ENCODE measurements at places on chromosomes 3 and 15. TPM values are rescaled to one million over a fixed set of nuclear protein-coding genes. Genes with fewer than 3 reads are reported as not detected.

- no peak for DNase-seq
Observed at GRCh38 chr3:155697542-155697941, 47.3 kb downstream of the PLCH1 start.

GRCh38 chr3:119187266-119187665 lies 13.9 kb downstream of the UPK1B start:
- DNase-seq, result no peak

- DNase-seq, result no peak
Observed at GRCh38 chr3:196141052-196141865, 59.4 kb upstream of the TFRC start.

GRCh38 chr15:63354821-63355650 lies 26.6 kb downstream of the CA12 start:
- no peak for DNase-seq

- DNase-seq, result no peak
Observed at GRCh38 chr3:63998852-63999754, 24.2 kb downstream of the PSMD6 start.

DNA sequence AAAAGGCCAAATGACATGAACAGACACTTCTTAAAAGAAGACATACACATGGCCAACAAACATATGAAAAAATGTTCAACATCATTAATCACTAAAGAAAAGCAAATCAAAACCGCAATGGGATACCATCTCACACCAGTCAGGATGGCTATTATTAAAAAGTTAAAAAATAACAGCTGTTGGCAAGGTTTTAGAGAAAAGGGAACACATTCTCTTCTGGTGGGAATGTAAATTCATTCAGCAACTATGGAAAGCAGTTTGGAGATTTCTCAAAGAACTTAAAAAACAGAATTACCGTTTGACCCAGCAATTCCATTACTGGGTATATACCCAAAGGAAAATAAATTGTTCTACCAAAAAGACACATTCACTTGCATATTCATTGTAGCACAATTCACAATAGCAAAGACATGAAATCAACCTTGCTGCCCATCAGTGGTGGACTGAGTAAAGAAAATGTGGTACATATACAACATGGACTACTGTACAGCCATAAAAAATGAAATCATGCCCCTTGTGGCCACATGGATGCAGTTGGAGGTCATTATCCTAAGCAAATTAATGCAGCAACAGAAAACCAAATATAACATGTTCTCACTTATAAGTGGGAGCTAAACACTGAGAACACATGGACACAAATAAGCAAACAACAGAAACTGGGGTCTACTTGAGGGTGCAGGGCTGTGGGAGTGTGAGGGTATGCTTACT lies 190.7 kb upstream of the MCTP2 start:
- no peak for DNase-seq

- no peak for DNase-seq
Observed at GRCh38 chr3:84959470-84960271, 882 bp downstream of the CADM2 start.

DNA sequence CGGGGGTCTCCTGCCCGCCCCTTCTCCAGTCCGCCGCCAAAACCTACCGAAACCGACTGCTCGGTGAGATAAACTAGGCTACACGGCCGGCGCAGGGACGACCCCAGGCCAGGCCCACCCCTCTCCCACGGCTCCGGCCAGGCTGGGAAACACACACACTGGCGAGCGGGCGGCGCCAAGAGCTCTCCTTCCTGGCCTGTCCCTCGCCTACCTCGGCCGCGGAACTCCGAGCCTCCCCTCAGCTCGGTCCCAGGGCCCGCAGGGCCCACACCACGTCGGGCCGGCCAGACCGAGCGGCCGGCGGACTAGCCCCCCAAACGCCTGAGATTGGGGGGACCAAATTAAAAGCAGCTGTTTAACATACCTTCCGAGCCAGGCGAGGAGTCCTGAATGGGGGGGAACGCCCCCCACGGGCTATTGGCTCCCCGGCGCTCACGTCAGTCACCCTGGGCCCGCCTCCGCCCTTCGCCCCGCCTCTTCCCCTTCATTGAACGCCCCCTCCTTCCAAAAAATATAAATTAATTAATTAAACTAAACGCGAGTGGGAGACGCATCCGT lies 4.0 kb upstream of the SIN3A start:
- DNase-seq, result peak; percentile 63

DNA sequence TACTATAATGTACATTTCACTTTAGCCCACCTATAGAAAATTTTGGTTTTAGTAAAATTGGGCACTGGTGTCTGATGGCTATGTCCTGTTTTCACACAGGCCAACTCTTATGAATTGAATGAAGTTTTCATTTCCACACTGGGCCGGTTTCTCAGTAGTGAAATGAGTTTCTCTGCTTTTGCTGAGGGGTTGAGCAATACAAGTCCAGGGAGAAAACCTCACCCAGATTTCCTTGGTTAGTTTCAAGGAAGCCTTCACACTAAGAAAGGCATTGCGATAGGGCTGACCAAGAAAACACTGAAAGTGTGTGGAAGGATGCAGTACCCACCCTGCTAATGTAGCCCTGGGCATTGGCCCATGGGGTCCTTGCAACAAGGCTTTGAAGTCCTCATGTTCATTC lies 331.5 kb upstream of the CFAP20DC start:
- DNase-seq, result no peak

The ZNF662 gene
- total RNA-seq, result not detected

The CCNB2 gene
- 210 TPM for total RNA-seq
